Stomach (tissue), 19 donors: ENCODE measurements at places on chromosomes 5 and 9. TPM values are rescaled to one million over a fixed set of nuclear protein-coding genes. Genes with fewer than 3 reads are reported as not detected.

DNA sequence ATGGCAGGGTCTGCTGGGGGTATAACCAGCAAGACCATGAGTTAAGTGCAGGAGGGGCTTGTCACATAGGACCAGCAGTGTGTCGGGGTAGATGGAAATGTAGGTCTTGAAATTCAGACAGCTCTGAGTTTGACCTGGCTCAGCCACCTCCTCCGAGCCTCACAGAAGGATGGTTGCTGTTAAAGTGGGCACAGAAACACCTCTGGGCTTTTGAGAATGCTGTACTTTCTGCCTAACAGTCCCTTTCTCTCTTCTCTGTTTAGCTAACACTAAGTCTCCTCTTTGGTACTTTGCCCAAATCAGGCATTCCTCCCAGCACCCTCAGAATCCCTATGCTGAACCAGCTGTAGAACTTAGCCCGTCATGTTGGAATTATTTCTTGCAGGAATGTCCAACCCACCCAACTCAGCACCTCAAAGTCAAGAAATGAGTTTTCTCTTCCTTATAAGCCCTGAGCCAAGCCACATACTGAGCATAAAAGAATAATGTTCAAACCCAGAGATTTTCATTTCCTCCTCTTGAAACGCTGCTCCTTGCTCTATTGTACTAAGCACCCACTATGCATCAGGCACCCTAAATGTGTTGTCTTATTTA is 41.7 kb upstream of the MATR3 start:
- no peaks in the 10 kb centered on the region for H3K27me3 ChIP-seq
- DNase-seq: no peak
- no peaks in the 10 kb centered on the region for H3K36me3 ChIP-seq
- H3K27ac ChIP-seq: no peak overlapping the region
- H3K4me3 ChIP-seq: no peak overlapping the region

DNA sequence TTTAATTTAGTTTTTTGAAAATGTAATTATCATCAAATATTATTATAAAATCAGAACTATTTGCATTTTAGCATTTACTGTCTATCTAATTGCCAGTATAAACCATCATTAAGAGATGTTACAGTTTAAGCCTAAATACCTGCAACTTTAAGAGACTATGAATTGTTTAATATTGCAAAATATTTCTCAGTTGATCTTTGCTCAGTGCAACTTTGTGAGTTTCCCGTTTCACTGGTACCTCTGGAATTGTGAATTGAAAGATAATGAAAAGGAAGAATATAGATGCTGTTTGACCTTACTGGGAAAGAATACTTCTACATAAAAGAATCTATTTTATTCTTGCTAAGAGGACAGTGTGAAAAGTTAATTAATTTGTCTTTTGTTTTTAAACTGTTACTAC is 30.2 kb upstream of the TMED7 start:
- no peak overlapping the region for H3K4me3 ChIP-seq
- no peak overlapping the region for H3K27ac ChIP-seq
- H3K36me3 ChIP-seq: no peaks in the 10 kb centered on the region
- H3K27me3 ChIP-seq: no peaks in the 10 kb centered on the region
- DNase-seq: no peak
- no peaks in the 10 kb centered on the region for H3K4me1 ChIP-seq

GRCh38 chr9:129694243-129694646 is 28.8 kb downstream of the PRRX2 start:
- peaks cover 50% of the 10 kb centered on the region for H3K27me3 ChIP-seq
- DNase-seq: no peak
- H3K27ac ChIP-seq: no peak overlapping the region
- no peak overlapping the region for H3K4me3 ChIP-seq
- H3K4me1 ChIP-seq: peaks cover 14% of the 10 kb centered on the region

RFESD gene
- 3.2 TPM for polyA plus RNA-seq

NEUROG1 gene
- polyA plus RNA-seq: not detected

DNA sequence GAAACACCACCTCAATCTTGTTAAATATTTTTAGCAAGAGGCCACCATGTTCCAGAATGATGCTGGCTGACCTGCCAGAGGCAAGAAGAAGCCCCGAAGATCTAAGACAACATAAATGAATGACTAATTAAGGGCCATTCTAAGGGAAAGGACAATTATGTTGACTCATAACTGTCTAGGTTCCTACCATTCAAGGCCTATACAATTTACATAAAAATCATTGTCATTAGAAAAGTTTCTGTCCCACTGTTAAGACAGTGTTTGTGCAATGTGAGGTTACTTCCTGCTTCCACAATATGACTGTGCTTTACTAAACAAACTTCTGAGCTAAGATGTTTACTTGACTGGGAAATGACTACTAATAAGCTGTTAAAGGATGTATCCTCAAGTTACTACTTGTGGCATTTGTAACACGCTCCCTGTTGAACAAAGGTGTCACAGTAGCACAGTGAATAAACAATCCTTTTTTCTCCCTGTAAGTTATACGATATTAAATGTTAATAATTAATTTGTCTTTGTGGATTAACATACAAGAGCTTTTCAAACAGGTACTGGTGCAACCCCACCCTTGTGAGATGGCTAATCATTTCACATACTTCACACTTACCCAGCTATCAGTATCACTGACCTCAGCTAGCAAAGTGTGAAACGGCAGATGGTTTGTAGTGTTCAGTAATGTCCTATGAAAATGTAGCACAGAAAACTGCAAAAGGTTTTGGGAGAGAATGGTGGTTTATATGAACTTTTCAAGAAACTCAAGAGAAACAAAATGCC is 195.8 kb downstream of the EFNA5 start:
- no peak for DNase-seq
- H3K4me3 ChIP-seq: no peak overlapping the region
- H3K27ac ChIP-seq: peak overlapping the region; percentile 68
- no peaks in the 10 kb centered on the region for H3K27me3 ChIP-seq
- H3K4me1 ChIP-seq: peaks cover 13% of the 10 kb centered on the region

DNA sequence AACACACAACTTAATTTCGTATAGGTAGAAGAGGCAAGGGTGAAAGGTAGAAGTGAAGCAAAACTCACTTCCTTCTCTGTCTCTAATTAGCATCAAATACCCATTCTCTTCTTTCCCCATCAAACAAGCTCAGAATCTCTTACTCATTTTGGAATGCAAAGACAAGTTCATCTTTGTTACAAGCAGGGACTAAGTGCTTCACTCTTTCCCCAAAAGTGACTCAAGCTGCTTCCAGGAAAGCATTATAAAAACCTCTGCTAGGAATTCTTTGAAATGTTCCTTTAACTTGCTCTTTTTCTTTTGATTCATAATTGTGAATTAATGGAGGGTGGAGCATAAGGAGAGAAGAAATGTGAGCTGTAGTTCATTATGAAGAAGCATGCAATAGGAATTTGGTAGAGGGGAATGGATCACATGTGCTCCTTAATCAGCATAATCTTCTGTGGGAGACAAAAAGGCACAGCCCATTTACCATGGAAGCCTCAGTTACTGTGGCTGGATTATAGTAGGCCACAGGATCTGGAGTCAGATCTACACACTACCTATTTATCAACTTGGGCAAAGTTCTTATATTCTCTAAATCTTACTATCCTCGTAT is 109.5 kb upstream of the DPYSL3 start:
- H3K27me3 ChIP-seq: no peaks in the 10 kb centered on the region
- no peak overlapping the region for H3K4me3 ChIP-seq
- H3K36me3 ChIP-seq: no peaks in the 10 kb centered on the region
- no peaks in the 10 kb centered on the region for H3K4me1 ChIP-seq
- no peak for DNase-seq

DNA sequence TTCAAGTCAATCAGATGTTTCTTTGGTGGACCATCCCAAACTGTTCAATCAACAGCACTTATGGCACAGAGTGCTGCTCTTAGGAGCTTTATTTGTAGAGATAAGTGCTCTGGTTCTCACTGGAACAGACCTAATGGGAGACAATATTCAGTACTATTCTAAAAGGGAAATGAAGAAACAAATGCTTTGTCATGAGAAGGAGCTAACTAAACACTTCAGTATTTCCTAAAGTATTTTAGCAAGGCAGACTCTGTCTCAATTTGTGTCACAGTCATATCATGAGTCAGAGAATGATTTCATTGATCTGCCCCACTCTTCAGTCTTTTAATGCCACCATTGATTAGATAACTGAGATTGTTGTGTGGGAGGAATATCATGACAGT is 175.3 kb downstream of the SLF1 start:
- H3K27ac ChIP-seq: peak overlapping the region; percentile 53
- H3K4me1 ChIP-seq: no peaks in the 10 kb centered on the region
- H3K4me3 ChIP-seq: no peak overlapping the region

DNA sequence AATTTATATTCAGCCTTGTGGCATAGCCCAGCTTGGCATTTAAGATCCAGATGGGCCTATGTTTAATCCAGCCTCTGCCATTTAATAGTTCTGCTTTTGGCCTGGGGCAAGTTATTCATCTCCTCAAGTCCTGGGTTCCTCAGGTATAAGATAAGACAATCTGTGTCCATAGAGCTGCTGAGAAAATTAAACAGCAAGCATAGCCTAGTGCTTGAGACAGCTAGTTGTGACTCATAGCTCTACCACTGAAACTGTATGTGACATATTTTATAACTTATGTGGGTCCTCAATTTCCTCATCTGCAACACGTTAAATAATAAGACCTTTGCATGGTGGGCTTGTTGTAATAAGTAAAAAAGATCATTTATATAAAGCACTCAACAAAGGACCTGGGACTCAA is 53.3 kb upstream of the ATP10B start:
- H3K27ac ChIP-seq: no peak overlapping the region
- DNase-seq: no peak
- H3K4me1 ChIP-seq: no peaks in the 10 kb centered on the region
- H3K4me3 ChIP-seq: no peak overlapping the region

GABRP gene
- 31.7 TPM for polyA plus RNA-seq

DNA sequence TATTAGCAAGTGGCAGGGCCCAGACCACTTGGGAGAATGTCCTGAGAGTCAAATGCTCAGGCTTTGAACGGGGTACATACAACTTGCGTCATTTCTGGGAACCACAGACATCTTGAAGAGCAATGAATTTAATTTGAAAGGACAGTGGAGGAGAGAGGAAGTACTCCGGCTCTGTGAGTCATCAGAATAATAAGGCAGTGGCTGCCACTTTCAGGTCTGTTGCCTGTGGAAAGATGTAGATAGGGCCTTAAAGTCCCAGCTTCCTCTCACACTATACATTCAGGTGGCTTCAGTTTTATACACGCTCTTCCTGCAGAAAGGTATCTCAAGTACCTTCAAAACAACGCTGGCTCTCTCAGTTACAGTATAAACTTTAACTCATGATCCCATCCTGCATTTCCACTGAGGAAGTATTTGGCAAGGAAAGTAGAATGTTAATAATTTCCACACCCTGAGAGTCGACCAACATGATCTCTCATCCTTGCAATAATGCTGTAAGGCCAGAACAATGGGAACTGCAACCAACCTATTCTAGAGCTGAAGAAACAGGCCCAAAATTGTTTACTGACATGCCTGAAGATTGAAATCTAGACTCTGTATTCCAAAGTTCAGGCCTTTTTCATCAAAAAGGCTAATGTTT is 6.8 kb upstream of the PRUNE2 start:
- H3K4me3 ChIP-seq: no peak overlapping the region
- no peaks in the 10 kb centered on the region for H3K36me3 ChIP-seq
- no peaks in the 10 kb centered on the region for H3K27me3 ChIP-seq
- H3K27ac ChIP-seq: no peak overlapping the region
- DNase-seq: no peak
- H3K4me1 ChIP-seq: no peaks in the 10 kb centered on the region

MYMK gene
- polyA plus RNA-seq: not detected

DNA sequence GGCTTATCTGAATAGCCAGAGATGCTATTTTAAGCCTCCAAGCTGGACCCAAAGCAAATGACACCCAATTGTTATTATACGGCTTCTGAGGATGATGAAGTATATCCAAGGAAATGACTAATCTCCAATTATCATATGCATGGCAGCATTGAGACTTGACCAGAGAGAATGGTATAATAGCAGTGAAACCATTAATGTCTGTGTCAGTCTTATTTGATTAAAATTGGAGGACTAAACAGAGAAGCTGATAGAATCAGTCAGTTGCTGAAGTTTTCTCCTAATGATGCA is 200.5 kb downstream of the EFNA5 start:
- H3K27me3 ChIP-seq: no peaks in the 10 kb centered on the region
- no peak overlapping the region for H3K4me3 ChIP-seq
- DNase-seq: no peak
- H3K4me1 ChIP-seq: peaks cover 16% of the 10 kb centered on the region
- peak overlapping the region; percentile 67 for H3K27ac ChIP-seq

IGFBPL1 gene
- not detected for polyA plus RNA-seq

FGF18 gene
- 0.46 TPM for polyA plus RNA-seq

- no peaks in the 10 kb centered on the region for H3K36me3 ChIP-seq
- no peaks in the 10 kb centered on the region for H3K4me1 ChIP-seq
- DNase-seq: no peak
- no peak overlapping the region for H3K4me3 ChIP-seq
These were observed 785.0 kb downstream of the PRELID2 start for GRCh38 chr5:145050181-145050580.

- H3K27ac ChIP-seq: no peak overlapping the region
- no peak for DNase-seq
- H3K4me1 ChIP-seq: no peaks in the 10 kb centered on the region
- H3K36me3 ChIP-seq: no peaks in the 10 kb centered on the region
These were observed 211.5 kb upstream of the TAS2R1 start for GRCh38 chr5:9841516-9842170.

DNA sequence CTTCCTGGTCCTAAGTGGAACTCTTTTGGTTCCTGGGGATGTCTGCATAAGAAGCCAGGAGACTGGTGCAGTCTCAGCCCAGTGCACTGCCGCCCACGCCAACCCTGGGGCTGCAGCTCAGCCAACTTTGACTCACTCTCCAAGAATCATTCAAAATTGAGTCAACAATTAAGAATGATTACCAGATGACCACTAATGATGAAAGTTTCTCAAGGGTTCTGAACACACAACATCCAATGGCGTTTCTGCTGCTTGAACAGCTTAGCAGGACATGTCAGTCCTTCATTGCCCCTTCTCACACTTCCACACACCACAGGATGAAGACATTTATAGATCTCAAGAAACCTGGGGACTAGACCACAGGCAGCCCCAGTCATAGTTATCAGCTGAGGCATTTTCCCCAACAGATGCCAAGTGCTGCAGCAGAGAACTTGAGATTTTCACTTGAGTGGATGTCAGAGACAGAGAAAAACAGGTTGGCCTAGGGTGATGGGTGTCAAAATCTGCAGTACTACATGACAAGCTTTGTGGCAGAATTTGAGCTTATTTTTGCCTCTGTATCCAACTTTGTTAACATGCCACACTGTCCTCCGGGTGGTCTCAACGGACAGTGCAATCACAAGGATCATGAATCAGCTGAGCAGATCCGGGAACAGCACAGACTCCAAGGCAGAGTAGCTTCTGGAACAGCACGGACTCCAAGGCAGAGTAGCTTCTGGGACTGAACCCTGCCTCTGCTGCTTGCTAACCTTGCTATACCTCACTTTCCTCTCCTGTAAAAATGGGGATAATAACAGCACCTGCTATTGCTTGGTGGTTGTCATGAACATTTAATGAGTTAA is 356.1 kb downstream of the SPOCK1 start:
- no peaks in the 10 kb centered on the region for H3K27me3 ChIP-seq
- no peak for DNase-seq
- no peaks in the 10 kb centered on the region for H3K36me3 ChIP-seq
- peaks cover 10% of the 10 kb centered on the region for H3K4me1 ChIP-seq
